ENCODE measurements at places on chromosomes 5 and 9. TPM values are rescaled to one million over a fixed set of nuclear protein-coding genes. Genes with fewer than 3 reads are reported as not detected.

The DAB2IP gene
- total RNA-seq, result not detected

GRCh38 chr9:8926461-8926860 lies 1126.9 kb upstream of the DMAC1 start:
- no peak overlapping the region for H3K4me3 ChIP-seq
- H3K4me1 ChIP-seq, result no peaks in the 10 kb centered on the region
- no peaks in the 10 kb centered on the region for H3K27me3 ChIP-seq

- H3K27ac ChIP-seq, result peak overlapping the region; percentile 95
- peak overlapping the region; percentile 62 for H3K4me3 ChIP-seq
- H3K27me3 ChIP-seq, result no peaks in the 10 kb centered on the region
- peak; percentile 87 for DNase-seq
Observed at GRCh38 chr9:120891245-120891883, 14.4 kb upstream of the PHF19 start.

- no peaks in the 10 kb centered on the region for H3K27me3 ChIP-seq
- H3K4me1 ChIP-seq, result peaks cover 20% of the 10 kb centered on the region
- no peak overlapping the region for H3K4me3 ChIP-seq
- no peak overlapping the region for H3K27ac ChIP-seq
- DNase-seq, result no peak
Observed at GRCh38 chr5:75468593-75468992, 42.8 kb downstream of the CERT1 start.

DNA sequence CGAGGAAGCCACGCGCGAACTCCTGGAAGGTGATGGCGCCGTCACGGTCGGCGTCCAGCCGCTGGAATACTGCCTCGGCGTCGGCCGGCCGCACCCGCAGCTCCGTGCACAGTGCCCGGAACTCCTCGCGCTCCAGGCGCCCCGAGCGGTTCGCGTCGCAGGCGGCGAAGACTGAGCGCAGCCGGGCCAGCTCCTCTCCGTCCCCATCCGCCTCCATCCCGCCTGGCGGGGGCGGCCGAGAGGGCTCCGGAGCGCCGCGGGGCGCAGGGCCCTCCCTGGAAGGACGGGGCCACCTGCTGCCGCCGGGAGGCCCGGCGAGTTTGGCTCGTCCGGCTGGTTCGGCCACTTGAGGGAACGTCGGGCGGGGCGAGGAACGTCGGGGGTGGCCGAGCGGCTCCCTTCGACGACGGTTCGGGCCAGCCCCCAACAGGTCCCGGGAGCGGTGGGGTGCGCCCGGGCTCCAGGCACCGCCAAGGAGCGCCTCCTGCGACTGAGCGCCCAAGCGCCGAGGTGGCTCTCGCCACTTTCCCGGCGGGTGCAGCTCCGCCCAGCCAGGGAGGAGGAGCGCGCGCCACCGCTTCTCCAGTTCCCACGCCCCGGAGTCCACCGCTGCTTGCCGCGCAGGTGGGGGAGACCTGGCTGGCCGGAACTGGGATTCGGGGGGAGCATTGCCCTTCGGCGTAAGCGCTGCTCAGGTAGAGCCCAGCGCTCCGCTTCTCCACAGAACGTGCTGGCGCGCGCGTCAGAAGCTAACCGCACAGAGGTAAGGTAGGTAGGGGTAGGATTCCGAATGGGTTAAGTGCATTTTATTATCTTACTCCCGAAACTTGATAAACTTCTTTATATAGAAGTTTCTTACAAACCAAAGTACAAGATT lies at the start of gene RASEF:
TSS of gene RASEF (minus strand) at position 492 of the 877 bp plus-strand sequence. CDS start at position 217, 275 bp downstream.
- H3K4me1 ChIP-seq, result no peaks in the 10 kb centered on the region
- H3K36me3 ChIP-seq, result no peaks in the 10 kb centered on the region
- H3K27me3 ChIP-seq, result peaks cover 31% of the 10 kb centered on the region
- no peak for DNase-seq
- H3K27ac ChIP-seq, result no peak within 1 kb of the TSS
- no peak within 1 kb of the TSS for H3K4me3 ChIP-seq

GRCh38 chr9:77770340-77770739 lies 122.2 kb upstream of the GNA14 start:
- H3K27ac ChIP-seq, result no peak overlapping the region
- no peak for DNase-seq
- peaks cover 29% of the 10 kb centered on the region for H3K4me1 ChIP-seq
- peaks cover 29% of the 10 kb centered on the region for H3K36me3 ChIP-seq
- no peaks in the 10 kb centered on the region for H3K27me3 ChIP-seq

- no peak for DNase-seq
- peaks cover 5% of the 10 kb centered on the region for H3K27me3 ChIP-seq
- H3K4me3 ChIP-seq, result no peak overlapping the region
Observed at GRCh38 chr5:74556631-74557595, 83.6 kb downstream of the ENC1 start.

DNA sequence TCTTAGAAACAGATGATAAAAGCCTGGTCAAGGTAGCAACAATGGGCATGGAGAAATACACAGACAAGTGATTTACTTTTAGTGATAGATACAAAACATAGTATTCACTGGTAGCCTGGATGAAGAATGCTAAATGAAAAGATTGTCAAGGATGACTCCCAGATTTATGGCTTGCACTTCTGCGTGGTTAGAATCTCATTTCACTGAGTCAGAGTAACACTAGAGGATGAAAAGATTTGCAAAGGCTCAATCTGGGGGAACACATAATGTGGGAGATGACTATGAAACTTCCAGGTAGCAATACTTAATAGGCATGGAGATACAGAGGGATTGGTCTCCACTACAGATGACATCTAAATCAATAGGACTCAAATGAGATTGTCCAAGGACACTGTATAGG lies 38.4 kb downstream of the AGTPBP1 start:
- no peak overlapping the region for H3K4me3 ChIP-seq
- H3K27me3 ChIP-seq, result no peaks in the 10 kb centered on the region
- H3K27ac ChIP-seq, result no peak overlapping the region
- peaks cover 8% of the 10 kb centered on the region for H3K36me3 ChIP-seq
- no peak for DNase-seq

- no peaks in the 10 kb centered on the region for H3K36me3 ChIP-seq
- H3K4me1 ChIP-seq, result peaks cover 16% of the 10 kb centered on the region
Observed at GRCh38 chr5:107570805-107571531, 99.8 kb downstream of the EFNA5 start.

DNA sequence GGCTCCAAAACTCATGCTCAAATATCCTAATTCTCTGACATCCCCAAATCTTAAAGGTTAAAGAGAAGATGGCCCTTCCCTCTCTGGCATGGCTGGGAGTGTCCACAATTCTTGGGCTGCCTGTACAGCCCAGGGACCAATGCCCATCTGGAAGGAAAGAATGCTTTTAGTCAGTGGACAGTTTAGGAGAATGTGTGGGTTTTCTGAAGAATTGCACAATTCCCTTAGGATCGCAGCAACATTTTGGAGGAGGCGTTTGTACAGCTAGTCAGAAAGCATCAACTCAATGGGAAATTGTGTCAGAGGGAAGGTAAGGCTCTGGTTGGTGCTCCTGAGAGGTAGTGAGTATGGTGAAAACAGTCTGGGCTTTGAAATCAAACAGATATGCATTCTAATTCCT lies 15.0 kb downstream of the FAM193B start:
- no peak overlapping the region for H3K4me3 ChIP-seq
- H3K27me3 ChIP-seq, result no peaks in the 10 kb centered on the region
- H3K27ac ChIP-seq, result no peak overlapping the region
- H3K36me3 ChIP-seq, result peaks cover 13% of the 10 kb centered on the region
- no peak for DNase-seq

All from activated CD4-positive, alpha-beta memory T cell treated with anti-CD3 and anti-CD28 coated beads for 36 hours (primary cell).